GM23338 (cell line): ENCODE measurements at places on chromosomes 2 and 18. TPM values are rescaled to one million over a fixed set of nuclear protein-coding genes. Genes with fewer than 3 reads are reported as not detected.
A peak's percentile ranks its signal among the peaks of the same experiment; 100 is the strongest.

DNA sequence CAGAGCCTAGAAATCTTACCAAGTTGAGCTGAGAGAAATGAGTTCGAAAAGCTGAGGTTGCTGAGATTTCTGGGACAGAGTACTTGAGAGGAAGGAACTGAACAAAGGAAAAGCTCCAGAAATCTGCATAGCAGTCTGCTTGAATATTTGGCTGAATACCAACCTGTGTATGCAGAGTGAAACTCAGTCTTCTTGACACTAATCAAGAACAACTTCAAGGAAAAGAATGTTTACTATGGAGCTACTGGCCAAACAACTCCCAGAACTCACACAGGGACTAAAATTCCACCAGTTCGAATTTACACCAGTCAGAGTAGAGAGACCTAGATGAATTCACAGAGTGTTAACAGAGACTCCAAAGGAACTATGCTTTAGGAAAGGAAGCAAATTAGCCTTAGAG lies 66.5 kb downstream of the USP37 start:
- DNase-seq, result peak; percentile 73

DNA sequence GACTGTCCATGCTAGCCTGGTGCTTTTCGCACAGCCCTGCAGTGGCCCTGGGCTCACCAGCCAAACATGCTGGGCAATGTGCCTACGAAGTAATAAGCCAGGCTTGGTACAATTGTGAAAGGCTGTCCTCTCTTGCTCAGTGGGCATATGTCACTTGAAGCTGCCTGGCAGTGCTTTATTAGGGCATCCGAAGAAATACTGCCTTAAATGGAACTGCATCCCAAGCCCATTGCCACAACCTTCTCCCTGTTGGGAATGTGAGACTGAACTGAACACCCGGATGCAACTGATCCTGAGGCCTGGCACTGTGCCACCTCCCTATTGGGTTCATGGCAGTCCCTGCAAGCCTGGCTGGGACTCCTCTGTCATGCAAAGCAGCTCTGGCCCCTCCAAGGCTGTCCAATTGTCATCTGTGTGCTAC lies 15.9 kb downstream of the CAPG start:
- DNase-seq, result no peak

GRCh38 chr2:26696351-26696816 lies 3.9 kb downstream of the KCNK3 start:
- no peak for DNase-seq

DNA sequence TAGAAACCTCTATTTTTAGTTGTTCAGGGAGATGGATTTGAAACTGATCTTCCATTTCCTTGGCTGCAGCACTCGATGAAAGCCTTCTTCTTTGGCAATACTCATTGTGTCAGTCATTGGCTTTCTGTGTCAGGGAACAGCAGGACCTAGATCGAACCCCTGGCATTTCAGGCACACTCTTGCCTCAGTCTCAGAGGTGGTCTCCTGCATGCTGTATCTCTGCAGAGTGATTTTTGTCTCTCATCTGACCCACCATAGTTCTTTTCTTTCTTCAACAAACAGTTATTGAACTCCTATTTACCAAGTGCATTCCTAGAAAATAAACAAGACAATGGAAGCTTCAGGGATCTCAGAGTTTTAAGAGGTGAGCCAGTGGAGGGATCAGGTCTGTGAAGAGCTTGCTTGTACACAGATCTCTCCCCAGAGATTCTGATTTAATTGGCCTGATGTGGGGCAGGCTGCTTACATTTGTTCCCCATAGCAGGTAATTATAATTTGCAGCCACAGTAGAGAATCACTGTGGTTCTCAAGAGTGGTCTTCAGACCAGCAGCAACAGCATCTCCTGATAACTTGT lies 473.1 kb upstream of the TCF4 start:
- peak; percentile 22 for DNase-seq

GRCh38 chr2:237298151-237299118 lies 115.5 kb downstream of the COL6A3 start:
- DNase-seq, result no peak

- no peak for DNase-seq
These were observed 64.5 kb downstream of the BAZ2B start for GRCh38 chr2:159551806-159552205.

DNA sequence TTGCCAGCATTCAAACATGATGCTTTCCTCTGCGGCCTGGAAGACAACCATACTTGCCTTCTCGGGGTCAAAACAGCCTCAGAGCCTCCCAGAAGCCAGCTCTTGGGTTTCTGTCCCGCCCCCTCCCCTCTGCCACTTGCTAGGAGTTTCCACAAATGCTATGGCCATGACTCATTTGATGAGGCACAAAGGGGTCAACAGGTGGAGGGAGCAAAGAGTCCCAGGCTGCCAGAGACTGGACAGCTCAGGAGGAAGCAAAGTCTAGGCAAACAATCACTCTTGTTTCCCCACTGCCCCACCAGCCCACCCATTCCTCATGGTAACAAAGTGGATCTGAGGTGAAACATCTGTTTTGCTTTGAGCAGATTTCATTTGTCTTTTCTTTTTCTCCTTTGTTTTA lies 551.1 kb downstream of the TNS1 start:
- no peak for DNase-seq

GRCh38 chr2:182717416-182717815 lies 1.4 kb downstream of the DNAJC10 start:
- no peak for DNase-seq

DNA sequence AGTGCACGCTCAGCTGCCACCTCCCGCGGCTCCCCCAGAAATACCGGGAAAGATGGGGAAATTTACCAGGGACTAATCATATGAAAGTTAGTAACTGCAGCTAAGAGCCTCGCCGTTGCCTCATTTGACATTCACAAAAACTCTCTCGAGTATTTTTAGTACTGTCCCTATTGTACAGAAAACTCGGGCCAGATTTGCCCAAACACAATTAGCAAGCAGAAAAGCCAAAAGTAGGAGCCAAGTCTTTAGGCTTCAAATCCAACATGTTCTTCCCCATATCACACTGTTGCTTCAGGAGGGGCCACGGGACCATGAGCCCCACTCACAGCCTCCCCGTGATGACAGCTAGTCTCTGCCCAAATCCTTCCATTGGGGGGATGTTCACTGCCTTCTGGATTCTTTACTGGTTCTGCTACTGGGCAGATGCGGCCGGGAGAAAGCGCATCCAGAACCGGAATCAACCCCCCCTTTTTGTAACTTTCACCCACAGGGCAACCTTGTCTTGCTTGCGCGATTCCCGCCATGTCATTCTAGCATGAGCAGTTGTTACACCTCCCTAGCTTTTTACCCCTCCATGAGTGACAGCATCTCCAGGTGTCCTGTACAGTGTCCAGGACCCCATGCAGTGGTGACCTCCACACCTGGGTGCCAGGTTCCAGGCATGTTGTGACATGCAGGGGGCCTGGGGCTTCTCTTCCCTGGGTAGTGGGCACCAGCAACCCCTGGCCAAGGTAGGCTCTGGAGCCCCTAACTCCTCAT lies 35.2 kb downstream of the CENPO start:
- DNase-seq, result no peak

- no peak for DNase-seq
These were observed 398.3 kb downstream of the TGIF1 start for GRCh38 chr18:3848316-3848715.

DNA sequence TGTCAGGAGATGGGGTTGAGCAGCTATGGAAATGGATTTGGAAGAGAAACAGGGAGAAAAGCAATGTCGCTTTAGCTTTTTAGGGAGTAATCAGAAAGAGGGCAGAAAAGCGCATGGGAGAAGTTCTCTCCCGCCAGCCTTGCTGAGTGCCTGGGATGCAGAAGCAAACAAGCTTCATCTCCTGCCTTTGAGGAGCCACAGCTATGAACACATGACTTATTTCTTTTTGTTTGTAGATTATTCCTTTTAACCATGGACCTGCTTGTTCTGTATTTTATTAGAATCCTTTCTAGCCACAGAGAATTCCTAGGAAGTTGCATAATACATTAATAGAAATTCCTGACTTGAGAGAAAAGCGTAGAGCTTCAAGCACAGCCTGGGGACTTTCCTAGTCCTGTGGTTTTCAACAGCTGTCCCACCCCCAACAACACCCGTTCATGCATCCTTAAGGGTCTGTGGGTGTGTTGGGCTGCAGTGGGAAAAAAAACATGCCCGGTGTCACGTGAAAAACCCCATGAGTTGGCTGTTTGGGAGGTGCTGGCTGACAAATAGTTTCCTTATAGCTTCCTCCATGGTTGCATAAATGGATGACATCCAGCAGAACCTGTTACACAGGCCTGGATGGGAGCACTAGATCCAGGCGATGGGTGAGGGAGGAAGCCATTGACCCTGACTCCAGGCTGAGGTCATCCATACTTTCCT lies 14.9 kb downstream of the SLC9A4 start:
- no peak for DNase-seq

GRCh38 chr2:43438858-43439655 lies 156.8 kb downstream of the THADA start:
- no peak for DNase-seq

DNA sequence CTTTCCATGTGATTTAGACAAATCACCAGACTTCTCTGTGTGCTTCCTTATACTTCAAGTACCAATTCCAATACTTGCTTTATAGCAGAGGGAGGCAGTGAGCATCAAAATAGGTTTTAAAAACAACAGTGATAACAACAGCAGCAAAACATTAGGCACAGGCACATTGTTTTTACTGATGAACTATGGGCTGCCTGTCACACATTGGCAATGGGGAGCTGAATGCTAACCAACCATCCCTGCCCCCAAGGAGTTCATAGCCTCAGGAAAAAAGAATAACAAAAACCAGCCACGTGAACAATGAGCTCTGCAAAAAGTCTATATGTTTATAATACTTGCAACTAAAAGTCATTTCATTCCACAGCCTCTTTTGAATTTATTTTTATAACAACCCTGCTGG lies 287.9 kb upstream of the TRIB2 start:
- peak; percentile 4 for DNase-seq

DNA sequence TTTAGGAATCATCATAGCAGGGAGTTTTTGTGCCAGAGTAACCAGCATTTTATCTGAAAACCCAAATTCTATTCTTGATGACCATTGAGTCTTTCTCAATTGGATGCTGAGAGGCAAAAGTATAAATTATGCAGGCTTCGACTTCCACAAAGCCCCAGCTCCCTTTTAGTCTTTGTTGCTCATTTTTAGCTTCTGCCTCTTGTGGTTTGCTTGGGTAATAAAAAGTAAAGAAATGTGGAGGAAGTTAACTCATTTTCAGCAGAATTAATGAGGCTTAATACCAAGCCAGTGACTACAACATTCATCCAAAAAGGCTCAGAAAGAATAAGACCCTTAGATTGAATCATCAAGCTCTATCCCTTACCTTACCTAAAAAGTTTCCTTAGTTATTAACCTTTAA lies 18.6 kb downstream of the ERMN start:
- DNase-seq, result peak; percentile 50

DNA sequence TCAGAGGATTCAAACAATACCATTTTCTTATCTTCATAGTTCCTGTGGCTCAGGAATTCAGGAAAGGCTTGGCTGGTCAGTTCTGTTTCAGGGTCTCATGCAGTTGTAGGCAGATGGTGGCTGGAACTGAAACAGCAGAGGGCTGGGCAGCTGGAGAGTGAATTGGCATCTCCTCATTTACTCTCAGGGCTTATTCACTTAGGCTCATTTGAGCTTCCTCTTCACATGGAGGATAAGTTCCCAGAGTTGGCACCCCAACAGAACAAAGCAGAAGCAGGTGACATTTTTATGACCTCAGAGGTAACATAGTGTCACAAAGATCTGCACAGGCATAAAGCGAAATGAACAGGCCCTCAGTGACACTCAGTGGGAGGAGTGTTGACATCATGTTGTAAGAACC lies 66.1 kb downstream of the RBBP8 start:
- DNase-seq, result no peak

- no peak for DNase-seq
These were observed 31.0 kb downstream of the RBBP8 start for GRCh38 chr18:22964116-22964515.

DNA sequence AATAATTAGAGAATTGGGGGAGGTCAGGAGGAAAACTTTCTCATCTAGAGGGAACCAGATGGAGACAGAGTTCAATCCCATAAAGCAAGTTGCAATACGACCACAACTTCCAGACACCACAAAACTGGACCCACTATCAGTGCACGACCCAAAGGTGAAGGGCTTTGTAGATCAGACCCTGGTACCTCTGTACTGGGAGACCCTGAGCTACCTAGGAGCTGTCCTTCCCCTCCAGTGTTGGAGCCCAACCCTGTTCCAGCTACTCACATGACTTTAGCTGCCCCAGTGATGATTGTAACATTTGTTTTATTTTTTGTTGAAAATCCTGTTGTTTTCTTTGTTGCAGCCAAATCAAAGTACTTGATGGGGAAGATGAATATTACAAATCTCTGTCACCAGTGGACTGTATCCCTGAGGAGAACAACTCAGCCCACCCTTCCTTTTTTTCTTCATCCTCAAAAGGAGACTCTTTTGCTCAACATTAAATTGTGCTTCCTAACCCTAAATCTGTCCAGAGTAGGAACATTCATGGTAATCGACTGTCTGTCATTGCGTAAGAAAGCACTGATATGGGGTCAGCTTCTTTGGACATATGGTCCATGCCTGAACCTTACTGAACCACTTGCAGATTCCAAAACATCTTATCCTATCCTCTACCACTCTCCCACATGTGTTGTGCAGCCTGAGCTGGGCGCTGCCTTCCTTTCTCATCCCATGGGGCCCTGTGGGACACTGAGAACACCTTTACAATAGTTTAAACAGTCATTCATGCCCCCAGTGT lies 62.3 kb upstream of the SP5 start:
- no peak for DNase-seq

- no peak for DNase-seq
These were observed 11.1 kb downstream of the DHRS9 start for GRCh38 chr2:169080250-169081069.

DNA sequence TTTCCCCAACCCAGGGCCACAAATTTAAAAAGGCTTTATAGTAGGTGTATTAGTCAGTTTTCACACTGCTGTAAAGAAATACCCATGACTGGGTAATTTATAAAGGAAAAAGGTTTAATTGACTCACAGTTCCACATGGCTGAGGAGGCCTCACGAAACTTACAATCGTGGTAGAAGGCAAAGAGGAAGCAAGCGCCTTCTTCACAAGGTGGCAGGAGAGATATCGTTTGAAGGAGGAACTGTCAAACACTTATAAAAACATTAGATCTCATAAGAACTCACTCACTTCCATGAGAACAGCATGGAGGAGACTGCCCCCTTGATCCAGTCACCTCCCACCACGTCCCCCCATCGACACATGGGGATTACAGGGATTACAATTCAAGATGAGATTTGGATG lies 70.4 kb downstream of the FECH start:
- DNase-seq, result no peak

DNA sequence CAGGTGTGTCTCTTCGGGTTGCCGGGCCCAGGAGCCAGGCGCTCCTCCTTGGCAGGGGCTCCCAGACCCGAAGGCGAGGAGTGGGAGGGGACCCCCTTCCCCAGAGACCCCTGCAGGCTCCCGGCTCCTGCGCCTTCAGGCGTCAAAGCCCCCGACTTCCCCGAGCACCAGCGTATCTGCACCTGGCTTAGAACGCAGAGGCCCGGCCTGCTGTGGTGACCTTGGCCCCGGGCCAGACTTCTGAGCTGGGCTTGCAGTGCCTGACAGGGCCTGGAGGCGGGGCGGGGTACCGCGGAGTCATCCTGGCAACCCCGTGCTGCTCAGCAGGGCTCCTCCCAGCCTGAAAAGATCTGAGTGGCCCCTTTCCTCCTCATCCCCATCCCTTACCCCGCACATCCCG lies 27.0 kb downstream of the SKA1 start:
- DNase-seq, result peak; percentile 77

MAB21L4 gene
- not detected in 2 replicates for total RNA-seq

SPAG16 gene
- 19.7 and 20.2 TPM in 2 replicates for total RNA-seq

OR6B2 gene
- total RNA-seq, result not detected in 2 replicates

DHRS9 gene
- total RNA-seq, result not detected in 2 replicates

CD207 gene
- total RNA-seq, result not detected in 2 replicates

IL1A gene
- 0.19 and 0.73 TPM in 2 replicates for total RNA-seq

OSGEPL1 gene
- 19.9 and 23.1 TPM in 2 replicates for total RNA-seq

ARHGAP15 gene
- total RNA-seq, result not detected in 2 replicates

FEV gene
- total RNA-seq, result not detected in 2 replicates

CACNB4 gene
- total RNA-seq, result 7.6 and 9.8 TPM in 2 replicates

ARHGEF4 gene
- 11.8 and 16.6 TPM in 2 replicates for total RNA-seq
